NCI-H187 (cell line): ENCODE measurements at places on chromosomes 2 and 18.
A peak's percentile ranks its signal among the peaks of the same experiment; 100 is the strongest.

DNA sequence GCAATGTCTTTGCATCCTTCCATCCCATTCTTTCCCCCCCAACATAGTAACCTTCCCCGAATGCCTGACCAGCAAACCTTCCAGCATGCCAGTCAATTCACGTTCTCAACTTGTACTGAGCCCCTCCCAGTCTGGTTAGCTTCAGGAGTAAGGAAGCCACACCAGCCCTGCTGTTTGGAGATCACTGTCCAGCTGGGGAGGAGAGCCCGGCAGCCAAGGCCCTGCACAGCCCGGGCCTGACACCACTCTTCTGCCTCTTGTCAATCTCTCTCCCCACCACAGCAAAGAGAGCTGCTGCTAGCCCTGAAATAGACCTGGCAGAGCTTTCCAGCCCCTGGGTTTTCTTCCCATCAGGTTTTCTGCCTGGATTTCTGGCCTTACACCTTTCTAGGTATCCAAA, 185.8 kb upstream of the ID2 start:
- no peak for DNase-seq

DNA sequence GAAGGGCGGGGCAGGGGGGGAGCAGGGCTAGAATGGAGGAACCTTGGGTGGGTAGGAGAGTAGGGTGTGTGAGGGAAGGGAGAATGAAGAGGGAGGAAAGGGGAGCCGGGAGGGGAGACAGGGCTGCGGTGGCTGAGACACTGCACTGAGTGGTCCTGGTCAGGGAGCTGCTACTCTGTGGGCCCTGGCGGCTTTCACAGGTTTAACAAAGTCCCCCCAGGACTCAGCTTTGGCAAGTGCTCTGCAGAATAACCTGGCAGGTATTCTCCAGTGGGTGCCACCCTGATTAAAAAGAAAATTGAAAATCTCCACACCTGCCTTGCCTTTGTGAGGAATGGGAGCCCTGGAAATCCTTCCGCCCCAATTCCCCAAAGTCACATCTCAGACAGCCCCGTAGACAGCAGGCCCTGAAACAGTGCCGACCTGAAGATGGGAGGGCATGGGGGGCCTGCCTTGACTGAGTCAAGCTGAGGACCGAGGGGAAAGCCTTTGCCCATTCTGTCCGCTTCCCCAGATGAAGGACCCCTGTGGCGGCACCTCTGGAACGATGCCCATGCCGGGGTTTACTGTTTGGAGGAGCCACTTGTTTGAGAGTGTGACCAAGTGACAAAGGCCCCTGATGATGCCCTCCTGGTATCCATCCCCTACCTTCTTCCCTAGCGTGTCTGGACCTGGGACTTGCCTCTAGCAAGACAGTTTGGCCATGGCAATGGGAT, 43.6 kb upstream of the OTOS start:
- no peak for DNase-seq

DNA sequence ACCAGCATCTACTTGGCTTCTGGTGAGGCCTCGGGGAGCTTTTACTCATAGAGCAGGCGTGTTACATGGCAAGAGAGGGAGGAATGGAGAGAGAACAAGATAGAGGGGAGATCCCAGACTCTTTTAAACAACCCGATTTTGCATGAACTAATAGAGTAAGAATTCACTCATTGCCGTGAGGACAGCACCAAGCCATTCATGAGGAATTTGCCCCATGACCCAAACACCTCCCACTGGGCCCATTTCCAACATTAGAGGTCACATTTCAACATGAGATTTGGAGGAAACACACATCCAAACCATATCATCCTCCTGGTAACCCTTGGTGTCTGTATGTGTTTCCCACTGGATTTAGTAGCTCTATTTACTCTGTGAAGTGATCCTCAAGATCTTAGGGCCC, 249.9 kb upstream of the SP5 start:
- no peak for DNase-seq

GRCh38 chr2:37306024-37306423, 18.6 kb downstream of the PRKD3 start:
- DNase-seq: no peak

- DNase-seq: peak; percentile 5
Measured at GRCh38 chr2:99066075-99066958, 75.2 kb upstream of the C2orf15 start.

DNA sequence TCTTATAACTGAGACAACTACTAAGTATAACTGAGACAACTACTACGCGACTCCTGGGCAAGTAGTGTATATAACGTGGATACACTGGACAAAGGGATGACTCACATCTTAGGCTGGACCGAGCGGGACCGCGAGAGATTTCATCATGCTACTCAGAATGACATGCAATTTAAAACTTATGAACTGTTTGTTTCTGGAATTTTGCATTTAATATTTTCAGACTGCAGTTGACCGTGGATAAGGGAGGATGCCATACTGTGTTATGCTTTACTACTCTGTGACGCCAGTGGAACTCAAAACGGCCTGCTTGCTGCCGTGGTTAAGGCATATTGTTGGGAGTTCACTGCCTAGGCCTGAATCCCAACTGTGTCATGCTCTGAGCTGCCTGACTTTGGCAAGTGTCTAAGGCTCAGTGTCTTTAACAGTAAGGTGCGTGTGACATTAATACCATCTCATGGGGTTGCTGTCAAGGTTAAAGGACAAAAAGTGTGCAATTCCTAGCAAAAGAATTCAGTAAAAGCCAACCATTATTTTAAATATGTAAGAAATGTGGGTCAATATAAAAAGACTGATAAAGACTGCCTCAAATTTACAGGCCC, 64.6 kb downstream of the BMP10 start:
- no peak for DNase-seq

- DNase-seq: no peak
Measured at GRCh38 chr2:79982445-79982844, 322.1 kb downstream of the LRRTM1 start.

DNA sequence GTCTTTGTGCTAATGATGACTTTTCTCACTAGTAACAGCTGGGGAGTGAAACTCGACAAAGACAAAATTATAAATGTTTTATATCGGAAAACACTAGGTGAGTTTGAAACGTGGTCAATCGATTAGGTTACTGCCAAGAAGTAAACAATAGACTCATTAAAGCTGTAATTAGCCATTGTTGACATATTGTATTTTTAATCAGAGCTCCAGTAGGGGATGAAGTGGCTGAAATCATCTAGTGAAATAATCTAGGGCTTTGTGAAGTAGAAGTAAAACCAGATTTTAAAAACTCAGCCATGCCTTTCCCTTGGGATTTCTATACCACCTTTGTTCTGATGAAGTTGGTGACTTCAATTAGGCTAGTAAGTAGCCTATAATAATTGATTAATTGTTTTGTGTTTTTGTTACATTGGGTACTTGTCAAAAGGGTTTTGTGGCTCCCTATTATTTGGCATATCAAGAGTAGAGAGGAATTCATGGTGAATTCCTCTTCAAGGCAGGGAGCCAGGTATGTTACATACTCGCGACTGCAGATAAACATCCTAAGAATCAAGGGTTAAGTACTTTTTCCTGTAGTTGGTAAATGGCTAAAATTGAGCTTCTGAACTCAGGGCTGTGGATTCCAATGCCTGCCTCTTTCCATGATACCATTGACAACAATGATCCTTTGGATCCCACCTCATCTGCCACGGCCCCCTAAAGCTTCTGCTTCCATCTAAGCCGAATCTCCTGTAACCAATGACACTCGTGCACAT, 31.6 kb downstream of the RAB27B start:
- DNase-seq: no peak

DNA sequence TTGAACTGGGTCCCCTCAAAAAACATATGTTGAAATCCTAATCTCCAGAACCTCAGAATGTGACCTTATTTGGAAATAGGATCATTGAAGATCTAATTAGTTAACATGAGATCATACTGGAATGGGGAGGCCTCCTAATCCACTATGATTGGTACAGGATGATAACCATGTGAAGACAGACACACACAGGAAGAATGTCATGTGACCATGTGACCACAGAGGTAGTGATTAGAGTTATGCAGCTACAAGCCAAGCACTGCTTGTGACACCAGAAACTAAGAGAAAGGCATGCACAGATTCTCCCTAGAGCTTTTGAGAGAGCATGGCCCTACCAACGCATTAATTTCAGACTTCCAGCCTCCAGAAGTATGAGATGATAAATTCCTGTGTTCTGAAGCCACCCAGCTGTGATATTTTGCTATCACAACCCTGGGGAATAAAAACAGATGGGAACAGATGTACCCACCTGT, 47.0 kb upstream of the TGIF1 start:
- DNase-seq: no peak

DNA sequence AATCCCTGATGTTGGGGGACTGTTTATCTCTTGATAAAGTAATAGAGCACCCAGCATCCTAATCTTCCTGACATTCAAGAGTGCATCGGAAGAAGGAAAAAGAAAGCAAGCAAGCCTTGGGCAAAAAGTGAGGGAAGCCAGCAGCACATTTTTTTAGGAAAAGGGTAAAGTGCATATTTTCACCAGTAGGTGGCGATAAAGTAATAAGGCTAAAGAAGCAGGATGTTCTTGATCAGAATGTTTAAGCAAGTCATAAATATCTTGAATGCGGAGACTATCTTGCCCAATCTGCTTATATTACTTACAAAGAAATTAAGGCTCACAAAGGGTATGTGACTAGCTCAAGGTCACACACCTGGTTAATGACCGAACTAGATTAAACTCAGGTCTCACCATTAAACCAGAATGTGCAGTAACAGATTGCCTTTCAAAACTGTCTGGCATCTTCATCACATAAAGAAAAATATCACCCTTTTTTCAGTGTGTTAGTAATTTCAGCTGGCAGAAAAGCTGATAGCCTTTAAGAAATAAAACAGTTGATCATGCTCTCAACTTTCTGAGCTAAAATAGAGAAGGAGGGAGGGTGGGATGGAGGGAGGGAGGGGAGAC, 83.8 kb downstream of the VIT start:
- DNase-seq: peak; percentile 48

- DNase-seq: no peak
Measured at GRCh38 chr2:146806364-146807005, 1038.3 kb upstream of the ACVR2A start.

DNA sequence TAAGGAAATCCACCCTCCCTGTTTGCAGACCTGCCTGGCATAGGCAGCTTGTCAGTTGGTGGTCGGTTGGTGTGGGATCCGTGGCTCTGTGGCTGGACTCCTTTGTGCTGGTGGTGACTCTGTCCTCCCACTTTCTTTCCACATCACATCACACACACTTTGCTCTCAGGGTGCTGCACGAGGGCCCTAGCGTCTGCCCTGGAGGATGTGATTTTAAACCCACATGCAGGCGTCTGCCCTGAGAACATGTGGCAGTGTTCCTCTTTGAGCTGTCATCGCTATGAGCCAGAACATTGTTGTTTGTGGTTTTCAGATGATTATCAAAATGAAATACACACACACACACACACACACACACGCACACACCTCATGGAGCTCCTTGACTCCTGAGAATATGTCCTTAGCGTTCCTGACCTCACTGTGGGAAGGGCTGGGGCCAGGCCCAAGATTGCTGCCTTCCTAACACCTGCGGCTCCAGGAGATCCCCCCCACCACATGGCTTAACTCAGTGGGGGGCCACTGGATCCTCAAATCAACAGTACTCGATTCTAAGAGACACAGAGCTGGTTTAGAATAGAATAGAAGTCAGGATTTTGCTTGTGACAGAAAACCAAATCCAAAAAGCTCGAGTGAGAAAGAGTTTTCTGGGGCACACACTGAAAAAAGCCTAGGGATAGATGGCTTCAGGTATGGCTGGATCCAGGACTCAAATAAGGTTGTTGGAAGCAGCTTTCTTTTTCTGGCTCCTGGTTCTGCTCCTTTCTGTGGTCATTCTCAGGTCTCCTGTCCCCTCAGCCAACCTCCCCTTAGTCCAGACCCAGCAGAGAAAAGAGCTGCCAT, 54.8 kb downstream of the RTP5 start:
- DNase-seq: no peak

DNA sequence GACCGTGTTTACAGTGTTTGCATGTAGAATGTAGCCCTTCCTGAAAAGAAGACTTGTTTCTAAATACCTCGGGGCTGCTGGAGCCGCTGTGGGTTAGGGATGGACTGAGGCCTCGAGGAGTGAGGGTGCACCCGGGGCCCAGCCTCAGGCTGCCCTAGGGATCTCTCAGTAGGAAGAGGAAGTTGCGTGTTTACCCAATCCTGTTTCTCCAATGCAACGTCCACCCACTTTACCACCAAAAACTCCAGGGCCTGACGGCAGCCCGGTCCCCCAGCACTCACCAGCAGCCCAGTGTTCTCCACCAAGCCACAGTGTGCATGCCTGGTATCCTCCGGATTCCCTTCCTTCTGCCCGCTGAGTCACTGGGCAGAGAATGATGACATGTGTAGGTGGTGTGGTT, 255.8 kb downstream of the GLI2 start:
- no peak for DNase-seq

- no peak for DNase-seq
Measured at GRCh38 chr2:176490061-176490861, 221.0 kb downstream of the MTX2 start.

- no peak for DNase-seq
Measured at GRCh38 chr2:219290381-219291171, 11.4 kb downstream of the DNAJB2 start.

DNA sequence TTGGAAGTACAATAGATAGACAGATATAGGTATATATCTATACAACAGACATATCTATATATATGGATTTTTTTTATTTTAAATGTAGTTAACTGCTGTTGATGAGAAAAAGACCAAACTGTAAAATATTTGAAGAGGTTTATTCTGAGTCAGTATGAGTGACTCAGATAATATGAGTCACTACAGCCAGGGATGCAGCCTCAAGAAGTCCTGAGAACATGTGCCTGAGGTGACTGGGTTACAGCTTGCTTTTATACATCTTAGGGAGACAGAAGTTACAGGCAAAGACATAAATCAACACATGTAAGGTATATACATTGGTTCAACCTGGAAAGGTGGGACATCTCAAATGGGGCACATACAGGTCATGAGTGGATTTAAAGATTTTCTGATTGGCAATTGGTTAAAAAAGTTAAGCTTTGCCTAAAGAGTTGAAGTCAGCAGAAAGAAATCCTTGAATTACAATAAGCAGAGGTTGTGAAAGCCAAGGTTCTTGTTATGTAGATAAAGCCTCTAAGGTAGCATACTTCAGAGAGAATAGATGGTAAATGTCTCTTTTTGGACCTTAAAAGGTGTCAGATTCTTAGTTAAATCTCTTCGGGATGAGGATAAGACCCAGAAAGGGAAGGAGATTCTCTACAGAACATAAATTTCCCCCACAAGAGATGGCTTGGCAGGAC, 149.9 kb downstream of the RBM43 start:
- no peak for DNase-seq

DNA sequence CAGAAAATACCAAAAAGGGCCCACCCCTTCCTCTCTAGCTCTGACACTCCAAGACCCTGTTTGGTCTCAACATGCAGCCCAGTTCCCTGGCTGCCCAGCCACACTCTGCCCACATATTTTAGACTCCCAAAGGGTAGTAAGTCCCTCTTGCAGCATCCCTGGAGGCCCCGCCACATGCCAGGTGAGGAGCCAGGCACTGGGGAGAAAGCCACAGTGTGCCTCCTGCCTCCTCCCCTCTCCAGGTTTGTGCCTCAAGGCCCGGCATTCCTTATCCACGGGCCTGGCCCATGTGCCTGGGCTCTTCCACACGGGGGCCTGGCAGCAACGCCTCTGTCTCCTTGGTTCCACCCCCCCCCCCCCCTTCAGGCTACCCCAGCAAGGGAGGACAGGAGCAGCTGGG, 75.5 kb downstream of the HS1BP3 start:
- no peak for DNase-seq
